ENCODE measurements at places on chromosomes 5 and 9. TPM values are rescaled to one million over a fixed set of nuclear protein-coding genes. Genes with fewer than 3 reads are reported as not detected.
A peak's percentile ranks its signal among the peaks of the same experiment; 100 is the strongest.

PDCD1LG2 gene
- polyA plus RNA-seq, result 0.31 TPM

PCDHB6 gene
- polyA plus RNA-seq, result 1.5 TPM

- peak; percentile 42 for DNase-seq
Observed at GRCh38 chr5:116409591-116410296, 164.9 kb downstream of the SEMA6A start.

- DNase-seq, result no peak
Observed at GRCh38 chr5:130496215-130496614, 592.0 kb downstream of the CHSY3 start.

DNA sequence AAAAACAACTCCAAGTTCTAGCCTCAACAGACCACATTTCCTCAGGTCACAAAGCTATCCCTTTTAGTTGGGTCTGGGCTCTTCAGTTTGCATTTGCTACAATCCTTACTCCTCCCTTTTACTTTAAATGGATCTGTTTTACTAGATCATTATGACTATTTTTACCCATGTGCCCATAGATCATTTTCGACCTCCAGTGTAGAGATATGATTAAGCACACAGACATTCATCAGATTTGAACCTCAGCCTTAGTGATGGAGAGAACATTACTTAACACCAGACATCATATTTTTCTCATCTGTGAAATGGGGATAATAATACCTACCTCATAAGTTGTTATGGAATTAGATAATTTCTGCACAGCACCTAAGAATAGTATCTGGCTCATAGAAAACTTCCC, 141.9 kb downstream of the NPR3 start:
- no peak for DNase-seq

DNA sequence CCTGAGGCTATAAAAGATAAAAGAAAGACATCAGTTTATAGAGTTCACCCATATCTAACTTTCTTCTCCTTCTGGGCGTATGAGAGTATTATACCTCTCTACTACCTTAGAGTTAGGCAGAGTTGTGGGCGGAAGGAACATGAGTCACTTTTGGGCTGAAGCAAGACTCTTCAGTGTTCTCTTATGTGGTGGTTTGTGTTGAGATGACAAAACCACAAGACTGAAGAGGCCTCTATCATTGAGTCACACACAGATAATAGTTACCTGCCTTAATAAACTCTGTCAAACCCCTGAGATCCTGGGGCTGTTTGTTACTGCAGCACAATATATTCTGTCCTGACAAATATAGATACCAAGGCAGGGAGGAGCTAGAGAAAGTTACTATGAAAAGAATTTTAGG, 184.2 kb downstream of the EFNA5 start:
- DNase-seq, result no peak

DNA sequence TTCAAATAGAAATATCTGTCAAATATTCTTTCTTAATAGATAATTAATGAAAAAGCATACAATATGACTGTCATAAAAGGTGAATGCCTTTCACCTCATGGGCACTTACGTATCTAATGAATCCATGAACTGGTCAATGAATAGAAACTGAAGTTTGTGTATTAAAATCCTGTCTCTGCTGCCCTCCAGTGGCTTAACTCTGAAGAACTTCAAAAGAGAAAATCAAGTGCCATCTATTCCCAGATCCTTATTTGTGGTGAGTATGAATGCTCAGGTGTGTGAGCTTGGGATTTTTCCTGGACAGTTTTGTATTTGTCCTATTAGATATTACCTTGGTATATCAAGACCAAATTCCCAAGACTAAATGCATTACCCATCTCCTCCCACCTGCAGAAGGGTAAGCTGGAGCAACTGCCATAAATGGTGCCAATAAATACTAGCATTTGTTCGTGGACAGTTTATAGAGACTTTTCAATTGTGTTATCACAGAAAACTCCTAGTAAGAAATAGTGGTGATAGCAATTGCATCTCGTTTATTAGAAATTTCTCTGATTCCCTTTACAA, 44.0 kb upstream of the SVEP1 start:
- peak; percentile 67 for DNase-seq

Data from brain (organoid and tissue), 16 donors.